ENCODE measurements at places on chromosomes 3 and 15.

DNA sequence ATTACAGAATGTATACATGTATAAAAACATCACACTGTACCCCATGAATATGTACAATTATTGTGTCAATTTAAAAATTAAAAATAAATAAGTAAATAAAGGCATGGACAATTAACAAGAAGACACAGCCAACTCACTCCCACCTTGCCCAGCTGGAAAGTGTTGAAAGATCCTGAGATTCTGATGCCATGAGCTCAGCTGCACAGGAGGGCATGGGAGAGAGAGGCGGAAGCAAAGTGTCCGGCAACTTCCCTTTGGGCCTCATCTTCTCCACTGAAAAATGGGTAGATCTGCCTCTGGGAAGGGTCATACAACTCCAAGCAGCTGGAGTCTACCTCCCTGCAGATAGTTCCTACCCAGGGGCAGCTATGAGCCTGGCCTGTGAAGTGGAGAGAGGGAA lies 277.3 kb downstream of the UACA start:
- no peak for DNase-seq

- DNase-seq = no peak
Measured at GRCh38 chr3:98901119-98901391, 440 bp downstream of the DCBLD2 start.

- DNase-seq = peak; percentile 50
Measured at GRCh38 chr15:35289024-35289617, 204.0 kb upstream of the NANOGP8 start.

DNA sequence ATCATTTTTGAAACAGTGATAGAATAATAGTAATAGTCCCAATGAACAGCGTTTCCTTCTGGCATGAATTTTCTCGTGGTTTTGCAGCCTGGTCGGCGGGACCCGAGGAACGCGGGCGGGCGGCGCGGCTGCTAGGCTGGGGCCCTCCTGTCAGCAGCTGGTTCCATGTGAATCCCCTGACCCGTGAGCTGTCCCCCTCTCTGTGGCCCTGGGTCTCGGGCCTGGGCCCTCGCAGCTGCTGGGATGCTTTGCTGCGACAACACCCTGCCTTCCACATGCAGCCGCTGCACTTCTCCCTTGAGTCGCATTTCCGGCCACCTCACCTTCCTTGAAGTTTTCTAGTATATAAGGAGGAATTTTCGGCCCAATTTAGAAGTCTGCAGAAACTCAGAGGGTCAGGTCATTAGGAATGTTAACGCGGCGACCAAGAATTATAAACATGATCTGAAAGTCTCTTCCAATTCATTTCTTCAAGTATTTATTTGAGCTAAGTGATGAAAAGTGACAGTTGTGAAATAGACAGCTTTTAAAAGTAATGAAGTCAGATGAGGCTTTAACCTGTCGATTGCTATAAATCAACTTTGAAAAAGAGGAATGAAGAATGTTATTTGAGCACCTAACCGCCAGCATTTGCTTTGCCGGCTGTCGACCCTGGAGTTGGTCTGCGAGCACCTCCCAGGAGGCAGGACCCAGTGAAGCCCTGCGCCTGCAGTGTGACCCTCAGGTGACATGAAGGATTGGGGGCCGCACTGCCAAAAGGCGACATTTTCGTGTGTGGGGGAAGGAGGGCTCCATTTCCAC lies 27.7 kb downstream of the NR2F2 start:
- no peak for DNase-seq

GRCh38 chr3:64449026-64449425 lies 223.8 kb upstream of the PRICKLE2 start:
- no peak for DNase-seq

- DNase-seq = no peak
Measured at GRCh38 chr3:124666067-124666466, 64.2 kb upstream of the UMPS start.

- no peak for DNase-seq
Measured at GRCh38 chr3:60536420-60536819, 714.8 kb downstream of the FHIT start.

- DNase-seq = no peak
Measured at GRCh38 chr3:17130956-17131355, 246.2 kb downstream of the PLCL2 start.

Data from fibroblast of skin of left biceps (primary cell).